Thoracic aorta (tissue), 2 donors: ENCODE measurements at places on chromosomes 16 and 17.

GRCh38 chr16:3641801-3642396 is 12.6 kb upstream of the DNASE1 start:
- no peak for DNase-seq

- DNase-seq, result no peak
Observed at GRCh38 chr16:30533748-30534367, 800 bp downstream of the ZNF747 start.

DNA sequence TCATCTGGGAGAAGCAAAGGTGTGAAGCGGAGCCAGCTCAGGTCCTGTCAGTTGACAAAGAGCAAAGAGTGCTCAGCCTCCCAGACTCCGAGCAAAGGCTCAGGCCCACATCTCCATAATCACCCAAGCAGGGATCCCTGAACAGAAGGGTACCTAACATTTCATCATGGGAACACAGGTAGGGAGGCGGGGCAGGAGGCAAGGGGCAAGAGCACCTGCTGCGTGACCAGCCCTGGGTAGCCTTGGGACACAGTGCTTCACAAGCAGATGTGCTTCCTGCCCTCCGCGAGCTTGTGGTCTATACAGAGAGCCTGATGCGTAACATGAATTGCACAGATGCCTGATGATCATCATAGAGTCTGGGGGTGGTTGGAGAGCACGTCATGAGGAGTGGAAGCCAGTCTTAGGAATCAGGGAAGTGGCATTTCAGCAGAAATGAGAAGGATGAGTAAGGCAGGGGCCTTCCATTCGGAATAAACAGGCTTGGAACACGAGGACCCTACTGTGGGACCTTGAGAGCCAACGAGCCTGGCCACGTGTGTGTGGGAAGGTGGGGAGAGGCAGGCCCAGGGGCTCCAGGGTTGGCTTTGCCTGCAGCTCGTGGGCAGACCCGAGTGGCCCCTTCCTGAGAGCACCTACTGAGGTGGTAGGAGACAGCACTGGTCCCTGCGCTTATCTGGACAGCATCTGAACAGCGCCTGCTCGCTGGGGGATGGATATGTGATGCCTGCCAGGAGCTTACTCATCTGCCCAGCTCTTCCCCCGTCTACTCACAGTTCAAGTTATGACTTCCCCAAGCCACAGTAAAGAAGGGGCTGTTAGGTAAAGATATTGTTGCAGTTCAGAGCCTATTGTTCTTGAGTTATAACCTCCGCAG is 125.8 kb downstream of the CCDC182 start:
- no peak for DNase-seq

- DNase-seq, result no peak
Observed at GRCh38 chr17:29918922-29919856, 10.8 kb downstream of the SSH2 start.

DNA sequence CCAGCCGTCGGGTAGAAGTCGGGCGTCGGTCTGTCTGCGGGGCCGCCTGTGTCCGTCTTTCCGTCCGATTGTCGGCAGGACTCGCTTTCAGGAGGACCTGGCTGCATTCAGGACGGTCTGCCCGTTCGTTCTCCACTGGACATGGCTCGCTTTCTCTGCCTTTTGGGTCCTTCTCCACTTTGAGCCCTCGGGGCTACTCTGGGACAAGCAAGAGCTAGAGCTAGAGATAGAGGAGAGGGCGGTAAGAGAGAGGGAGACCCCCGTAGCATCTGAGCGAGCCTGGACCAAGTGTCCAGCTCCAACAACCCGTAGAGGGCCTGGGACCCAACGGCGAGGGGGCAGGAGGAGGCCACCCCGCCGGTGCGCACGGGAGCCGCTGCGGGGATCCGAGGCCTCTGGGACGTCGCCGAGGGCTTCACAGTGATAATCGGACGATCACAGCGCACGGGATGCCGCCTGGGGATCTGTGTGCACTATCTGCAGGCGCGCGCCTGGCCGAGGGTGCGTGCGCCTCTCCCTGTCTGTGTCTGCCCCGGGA is 4.5 kb downstream of the TBX4 start:
- DNase-seq, result no peak

GRCh38 chr16:88867581-88868246 is 1.3 kb upstream of the PABPN1L start:
- no peak for DNase-seq

DNA sequence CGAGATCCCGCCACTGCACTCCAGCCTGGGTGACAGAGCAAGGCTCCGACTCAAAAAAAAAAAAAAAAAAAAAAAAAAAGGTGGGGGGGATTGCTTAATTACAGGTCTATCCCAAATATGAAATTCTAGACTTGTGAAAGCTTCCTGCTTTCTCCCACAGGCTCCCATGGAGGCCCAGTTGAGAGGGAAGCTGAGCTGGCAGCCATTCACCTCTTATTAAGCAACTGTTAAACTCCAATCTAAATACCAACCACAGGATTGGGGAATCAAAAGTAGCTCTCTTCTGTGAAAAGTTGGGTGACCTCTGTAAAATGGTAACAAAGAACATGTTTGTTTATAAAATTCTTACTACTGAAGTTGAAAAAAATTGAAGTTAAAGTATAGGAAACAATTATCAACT is 45.8 kb upstream of the STAC2 start:
- no peak for DNase-seq
